ENCODE measurements at places on chromosomes 4 and X.

GRCh38 chrX:3271183-3271833 is 75.1 kb downstream of the MXRA5 start:
- no peak for DNase-seq

DNA sequence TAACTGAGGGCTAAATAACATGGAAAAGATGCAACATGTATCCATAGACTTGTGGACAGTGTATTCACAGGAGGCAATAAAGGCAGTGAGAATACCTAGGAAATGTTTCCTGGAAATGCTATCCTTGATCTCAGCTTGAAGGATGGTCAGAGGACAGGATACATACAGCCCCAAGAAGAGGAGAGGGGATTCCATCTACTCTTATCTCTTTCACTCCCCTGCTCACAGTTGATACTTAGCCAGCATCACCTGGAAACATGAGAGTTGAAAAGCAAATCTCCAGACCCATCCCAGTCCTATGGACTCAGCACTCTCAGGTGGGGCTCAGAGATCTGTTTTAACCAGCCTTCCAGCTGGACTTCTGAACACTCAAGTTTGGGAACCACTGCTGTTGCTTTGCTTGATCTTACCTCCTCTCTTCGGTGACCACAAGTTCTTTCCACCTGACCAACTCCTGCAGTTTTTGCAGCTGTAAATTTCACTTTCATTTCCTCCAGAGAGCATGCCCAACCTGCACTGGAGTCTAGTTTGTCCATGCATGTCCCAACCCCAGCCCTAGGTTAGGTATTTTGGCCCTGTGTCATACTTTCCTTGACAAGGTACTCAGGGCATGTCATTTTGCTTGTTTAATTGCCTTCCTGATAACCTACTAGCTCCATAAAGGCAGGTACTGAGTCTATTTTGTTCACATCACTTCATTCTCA is 10.4 kb downstream of the RELL1 start:
- no peak for DNase-seq

DNA sequence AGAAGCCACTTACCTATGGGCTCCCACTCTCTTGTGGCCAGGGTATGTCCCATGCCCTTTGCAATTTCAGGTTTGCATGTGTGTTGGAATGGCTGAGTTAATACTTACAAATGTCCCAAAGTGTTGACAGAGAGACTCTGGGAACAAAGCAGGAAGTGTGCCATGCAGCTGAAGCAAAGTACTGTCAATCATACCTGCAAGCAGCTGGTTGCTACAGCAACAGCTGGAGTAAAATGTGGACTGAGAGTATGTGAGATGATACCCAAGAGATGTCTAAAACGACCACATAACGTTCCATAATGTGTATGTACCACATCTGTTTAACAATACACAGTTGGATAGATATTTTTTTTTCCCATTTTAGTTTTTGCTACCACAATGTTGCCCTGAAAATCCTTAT is 82.8 kb upstream of the CAMK2D start:
- no peak for DNase-seq

GRCh38 chr4:72375073-72375736 is 193.8 kb downstream of the ADAMTS3 start:
- no peak for DNase-seq

DNA sequence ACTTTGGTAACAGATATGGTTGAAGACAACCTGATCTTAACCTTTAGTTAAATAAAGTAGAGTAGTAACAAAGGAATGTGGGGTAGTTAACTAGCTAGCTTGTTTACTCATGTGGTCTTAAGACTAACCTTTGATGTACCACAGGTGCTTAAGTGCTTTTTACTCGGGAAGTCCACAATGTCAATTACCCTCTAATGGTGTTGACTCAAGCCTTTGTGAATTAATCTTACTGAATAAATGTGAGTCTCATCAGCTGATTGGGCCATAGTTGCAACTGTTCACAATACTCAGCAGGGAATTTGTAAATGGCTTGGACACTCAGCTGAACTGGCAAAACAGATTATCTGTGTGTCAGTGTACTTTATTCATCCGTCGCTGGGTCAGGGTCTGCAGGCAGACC is 119.0 kb upstream of the UGT8 start:
- DNase-seq: no peak

- DNase-seq: no peak
Measured at GRCh38 chrX:18949291-18949943, 34.5 kb downstream of the PHKA2 start.

- DNase-seq: no peak
Measured at GRCh38 chr4:25113915-25114904, 46.0 kb downstream of the SEPSECS start.

DNA sequence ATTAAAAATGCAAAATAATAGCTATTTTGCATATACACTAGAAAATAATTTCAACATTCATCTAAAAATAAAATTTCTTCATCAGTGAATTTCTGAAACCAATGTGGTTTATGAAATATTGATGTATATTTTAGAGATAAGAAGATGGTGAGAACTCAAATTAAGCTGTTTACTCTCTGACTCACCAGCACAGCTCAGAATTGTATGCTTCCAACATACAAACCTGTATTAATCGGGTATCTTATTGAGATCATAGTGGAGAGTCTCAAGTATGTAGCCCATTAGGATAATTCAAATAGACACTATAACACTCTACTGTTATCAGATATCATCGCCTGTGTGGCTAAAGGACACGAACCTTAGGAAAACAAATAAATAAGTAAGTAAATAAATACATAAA is 899.5 kb upstream of the INTU start:
- no peak for DNase-seq

GRCh38 chrX:122572461-122572860 is 611.6 kb upstream of the GRIA3 start:
- no peak for DNase-seq

DNA sequence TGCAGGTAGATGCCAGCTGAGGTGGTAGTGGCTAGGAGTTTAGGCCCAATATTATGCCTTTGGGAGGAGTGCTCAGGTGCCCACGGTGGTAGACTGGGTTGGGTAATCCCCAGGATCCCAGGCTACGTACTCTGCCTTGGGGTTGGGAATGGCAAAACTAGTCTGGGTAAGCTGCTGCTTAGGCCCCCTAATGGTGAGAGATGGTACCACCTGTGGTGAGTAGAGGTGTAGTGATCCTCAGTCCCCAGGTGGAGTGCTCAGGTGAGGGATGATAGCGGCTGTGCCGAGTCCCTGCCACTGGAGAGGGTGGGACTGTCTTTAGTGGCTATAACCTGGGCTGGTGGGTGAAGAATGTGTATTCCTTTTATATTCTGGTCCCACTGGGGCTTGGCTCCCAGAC is 75.2 kb downstream of the IL1RAPL2 start:
- DNase-seq: no peak

- DNase-seq: peak; percentile 27
Measured at GRCh38 chr4:2243681-2244380, 1.9 kb upstream of the HAUS3 start.

GRCh38 chr4:8727546-8728510 is 135.3 kb downstream of the CPZ start:
- no peak for DNase-seq

DNA sequence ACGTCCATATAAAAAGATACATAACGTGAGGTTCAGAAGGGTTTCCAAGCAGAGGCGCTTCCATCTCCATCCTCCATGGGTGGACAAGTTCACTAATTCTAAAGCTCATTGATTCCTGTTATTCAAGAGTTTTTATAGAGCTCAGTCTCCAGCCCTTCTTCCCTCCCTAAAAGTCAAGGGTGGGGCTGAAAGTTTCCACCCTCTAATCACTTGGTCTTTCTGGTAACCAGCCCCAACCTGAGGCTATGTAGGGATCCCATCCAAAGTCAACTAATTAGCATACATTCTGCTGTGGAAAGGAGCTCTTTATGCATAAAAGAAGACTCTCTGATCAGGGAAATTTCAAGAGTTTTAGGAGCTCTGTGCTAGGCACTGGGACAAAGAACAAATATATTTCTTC is 46.9 kb upstream of the VEGFC start:
- no peak for DNase-seq

DNA sequence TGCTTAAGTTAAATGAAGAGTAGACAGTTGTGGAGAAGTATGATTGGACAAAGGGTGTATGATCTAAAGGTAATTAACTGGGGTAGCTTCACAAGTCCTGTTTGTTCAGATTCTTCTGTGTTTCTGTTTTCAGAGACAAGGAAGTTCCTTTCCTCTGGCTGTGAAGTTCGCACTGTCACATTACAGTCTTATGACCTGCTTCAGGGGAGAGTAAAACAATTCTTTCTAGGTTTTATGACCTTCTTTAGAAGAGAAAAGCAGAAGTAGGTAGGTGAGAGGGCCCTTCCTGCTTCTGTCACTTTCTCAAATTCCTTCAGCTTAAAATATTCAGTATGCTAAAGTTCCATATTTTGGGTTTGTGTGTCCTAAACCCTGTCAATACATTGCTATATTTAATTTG is 211.9 kb downstream of the SOX3 start:
- no peak for DNase-seq

DNA sequence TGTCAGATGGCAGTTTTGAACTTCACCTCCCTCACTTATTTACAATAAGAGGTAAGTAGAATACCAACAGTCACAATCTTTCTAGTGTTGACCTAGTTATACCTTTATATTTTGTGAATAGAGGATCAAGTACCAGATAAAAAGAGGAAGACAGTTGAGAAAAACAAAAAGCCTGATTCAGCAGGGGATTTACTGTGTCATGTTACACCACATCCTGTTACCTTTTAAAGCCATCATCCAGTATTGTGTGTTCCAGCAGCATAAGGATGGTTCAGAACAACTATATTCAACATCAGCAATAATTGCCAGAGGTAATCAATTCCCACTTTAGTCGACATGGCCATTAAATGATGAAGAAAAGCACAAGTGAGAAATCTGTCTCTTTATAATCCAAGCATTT is 21.3 kb upstream of the CXCL6 start:
- no peak for DNase-seq

DNA sequence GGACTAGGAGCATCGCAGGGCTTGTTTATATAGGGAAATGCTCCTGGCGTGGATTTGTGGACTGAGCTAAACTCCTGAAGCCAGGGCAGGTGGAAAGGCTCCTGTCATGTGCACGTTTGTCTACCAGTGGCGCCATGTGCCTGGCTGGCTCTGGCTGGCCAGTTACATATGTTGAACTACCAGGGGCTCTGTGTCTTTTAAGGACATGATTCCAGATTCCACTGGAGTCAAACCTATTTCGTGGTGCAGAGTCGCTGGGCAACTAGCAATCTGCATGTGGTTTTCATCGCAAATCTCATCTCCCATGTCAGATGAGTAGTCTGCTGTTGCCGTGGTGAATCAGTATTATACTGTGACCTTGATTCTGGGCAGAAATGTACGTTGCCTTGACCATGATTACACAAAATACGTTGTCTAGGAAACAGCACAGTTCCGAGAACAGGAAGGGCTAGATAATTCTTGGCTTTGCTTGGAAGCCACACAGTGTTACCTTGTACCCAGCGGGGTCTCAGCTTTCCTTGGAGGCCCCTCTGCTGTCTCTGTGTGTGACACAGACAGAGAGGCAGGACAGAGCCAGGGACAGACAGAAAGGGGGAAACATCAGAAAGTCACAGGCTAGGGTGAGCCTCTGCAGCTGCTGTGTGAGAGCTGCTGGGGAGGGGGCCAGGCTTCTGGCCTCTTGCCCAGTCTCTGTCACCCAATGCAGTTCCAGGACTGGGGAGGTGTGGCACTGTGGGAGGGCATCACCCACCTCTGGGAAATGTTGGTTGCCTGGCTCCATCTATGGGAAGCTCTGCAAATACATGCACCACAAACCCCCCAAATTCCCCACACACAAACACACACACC is 19.2 kb downstream of the PNMA6E start:
- DNase-seq: peak; percentile 1

DNA sequence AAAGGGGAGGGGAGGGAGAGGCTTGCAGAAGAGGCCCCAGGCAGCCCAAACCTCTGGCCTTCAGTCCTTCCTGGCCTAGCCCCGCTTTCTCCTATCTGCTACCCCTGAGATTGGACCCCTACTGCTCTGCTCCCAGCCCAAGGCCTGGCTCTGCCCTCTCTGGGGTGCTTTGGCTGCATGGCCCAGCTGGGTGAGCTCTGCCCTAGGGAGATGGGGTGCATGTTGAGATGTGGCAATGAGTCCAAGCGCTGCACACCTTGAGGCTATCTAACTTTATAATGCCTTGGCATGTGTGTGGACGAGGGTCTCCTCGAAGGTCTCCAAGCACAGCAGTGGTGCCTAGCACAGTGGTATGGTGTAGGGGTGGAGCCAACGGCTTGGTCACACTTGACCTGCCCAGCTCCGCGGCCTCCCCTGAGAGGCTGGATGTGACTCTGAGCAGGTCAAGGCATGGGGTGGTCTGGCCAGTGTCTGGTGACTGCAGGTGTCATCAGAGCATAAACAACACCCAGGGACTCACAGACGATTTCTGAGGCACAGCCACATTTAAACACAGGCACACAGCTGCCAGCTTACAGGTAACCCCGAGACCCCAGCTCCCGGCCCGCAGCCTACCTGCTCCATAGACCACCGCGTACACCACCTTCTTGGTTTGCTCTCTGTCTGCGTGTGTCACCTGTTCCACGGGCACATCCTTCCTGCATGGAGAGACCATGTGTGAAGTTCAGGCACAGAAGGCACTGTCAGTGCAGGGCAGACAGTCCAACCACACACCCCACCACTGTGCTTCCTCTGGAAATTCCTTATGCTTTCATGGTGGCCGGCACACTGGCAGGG is 36.3 kb downstream of the NAT8L start:
- DNase-seq: no peak

DNA sequence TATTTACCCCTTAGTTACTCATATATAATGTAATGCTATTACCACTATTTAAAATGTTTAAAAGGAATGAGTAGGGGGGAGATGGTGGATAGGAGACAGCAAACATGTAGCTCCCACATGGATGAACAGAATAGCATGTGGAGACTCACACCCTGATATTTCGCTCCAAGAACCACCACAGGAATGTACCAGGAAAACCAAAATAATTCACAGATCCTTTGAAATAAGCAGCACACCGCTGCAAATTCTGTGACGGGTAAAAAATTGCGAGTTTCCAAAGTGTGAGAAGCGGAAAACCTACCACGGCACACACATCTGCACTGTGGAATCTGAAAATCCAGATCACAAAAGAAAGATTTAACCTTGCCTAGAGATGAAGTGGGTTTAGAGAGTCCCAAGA is 428.2 kb downstream of the TLL1 start:
- DNase-seq: no peak

- no peak for DNase-seq
Measured at GRCh38 chrX:154409222-154409871, at the start of gene DNASE1L1. TSS of gene DNASE1L1 (minus strand) at chrX:154409254. CDS start at chrX:154405568, 3,686 bp downstream.

Measured in amygdala (tissue), 56 donors.